ENCODE measurements at places on chromosomes 7 and 10. TPM values are rescaled to one million over a fixed set of nuclear protein-coding genes. Genes with fewer than 3 reads are reported as not detected.

- peak overlapping the region; percentile 84 for H3K4me3 ChIP-seq
- DNase-seq = no peak
- H3K27ac ChIP-seq = no peak overlapping the region
- no peaks in the 10 kb centered on the region for H3K36me3 ChIP-seq
- peaks cover 14% of the 10 kb centered on the region for H3K4me1 ChIP-seq
These were observed 182 bp downstream of the CCDC136 start for GRCh38 chr7:128791972-128792327.

The NRF1 gene
- 16.7 TPM for total RNA-seq

The SPDYE16 gene
- total RNA-seq = 0.18 TPM

GRCh38 chr10:61232780-61233179, 220.4 kb downstream of the TMEM26 start:
- DNase-seq = no peak
- no peaks in the 10 kb centered on the region for H3K36me3 ChIP-seq
- H3K27ac ChIP-seq = no peak overlapping the region

- no peaks in the 10 kb centered on the region for H3K36me3 ChIP-seq
- H3K4me1 ChIP-seq = no peaks in the 10 kb centered on the region
- H3K4me3 ChIP-seq = no peak overlapping the region
- no peak for DNase-seq
- H3K27ac ChIP-seq = no peak overlapping the region
These were observed 397.3 kb downstream of the PPP1R3A start for GRCh38 chr7:113521468-113521867.

The STK31 gene
- 1.0 TPM for total RNA-seq

The GRID2IP gene
- 0.41 TPM for total RNA-seq

DNA sequence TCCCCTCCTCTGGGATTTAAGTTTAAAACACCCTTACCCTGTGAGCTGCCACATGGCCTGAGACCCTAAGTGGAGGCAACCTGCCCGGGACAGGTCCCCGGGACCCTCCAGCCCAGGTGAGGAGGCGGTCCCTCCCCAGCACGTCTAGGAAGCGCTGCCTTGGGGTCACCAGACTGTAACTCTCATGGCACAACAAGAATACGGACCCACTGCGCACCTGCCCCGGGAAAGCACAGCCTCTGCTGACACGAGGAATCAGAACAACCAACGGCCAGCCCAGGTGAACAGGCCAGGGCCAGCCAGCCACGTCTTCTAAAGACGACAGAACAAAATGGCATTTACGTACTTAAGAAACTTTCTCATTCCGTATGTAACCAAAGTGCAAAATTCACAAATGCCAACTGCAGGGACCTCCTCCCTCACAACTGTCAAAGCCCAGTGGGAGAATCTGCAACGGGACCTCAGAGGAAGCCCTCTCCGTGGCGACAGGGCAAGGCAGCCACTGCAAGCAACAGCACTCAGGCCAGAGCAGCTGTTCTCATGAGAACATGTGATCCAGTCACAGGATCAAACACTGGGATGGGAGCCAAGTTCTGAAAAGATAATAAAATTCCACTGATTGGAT, 208.4 kb downstream of the DIP2C start:
- DNase-seq = no peak
- no peak overlapping the region for H3K27ac ChIP-seq
- no peak overlapping the region for H3K4me3 ChIP-seq
- H3K36me3 ChIP-seq = peaks cover 7% of the 10 kb centered on the region

DNA sequence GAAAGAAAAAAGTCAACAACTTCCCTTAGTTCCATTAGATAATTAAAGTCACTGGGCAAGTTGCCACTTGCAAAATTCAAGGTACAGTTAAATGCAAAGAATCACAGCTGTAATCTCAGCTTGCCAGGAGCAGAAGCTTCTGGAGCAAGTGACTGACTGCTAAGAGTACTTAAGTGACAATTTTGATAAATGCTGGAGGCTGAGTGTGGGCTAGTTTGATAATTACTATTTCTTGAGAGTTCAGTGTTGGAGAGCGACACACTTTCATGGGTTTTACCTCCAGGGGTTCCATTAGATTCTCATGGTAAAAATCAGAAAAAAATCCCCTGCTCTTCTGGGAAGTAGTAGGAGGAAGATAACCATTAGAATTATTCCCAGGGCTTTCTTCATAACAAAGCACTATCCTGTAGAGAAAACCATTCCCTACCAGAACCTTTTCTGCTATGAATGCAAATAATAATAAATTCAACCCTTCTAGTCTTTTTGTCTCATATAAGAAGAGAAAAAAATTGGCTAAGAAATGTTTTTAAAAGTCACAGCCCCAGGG, 486.3 kb downstream of the POM121L12 start:
- no peak for DNase-seq
- H3K36me3 ChIP-seq = no peaks in the 10 kb centered on the region
- H3K27ac ChIP-seq = no peak overlapping the region

The SHOC2 gene
- 60.9 TPM for total RNA-seq

DNA sequence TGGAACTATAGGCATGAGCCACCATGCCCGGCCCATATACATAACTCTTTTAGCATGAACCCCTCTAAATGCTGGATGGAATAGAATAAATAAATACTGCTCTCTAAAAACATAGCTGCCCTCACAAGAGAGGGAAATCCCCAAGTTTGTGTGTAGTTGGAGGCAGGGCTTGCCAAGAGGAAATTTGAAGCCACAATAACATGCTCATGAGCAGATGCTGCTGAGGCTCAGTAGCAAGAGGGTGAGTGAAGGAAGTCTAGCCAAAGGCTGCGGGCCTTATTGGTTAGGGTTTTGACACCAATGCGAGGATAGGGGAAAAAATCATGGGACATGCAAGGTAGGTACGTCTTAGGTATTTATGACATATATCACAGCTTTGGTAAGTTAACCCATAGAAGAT, 17.3 kb downstream of the TPK1 start:
- no peak for DNase-seq
- H3K27me3 ChIP-seq = no peaks in the 10 kb centered on the region
- no peak overlapping the region for H3K4me3 ChIP-seq
- no peaks in the 10 kb centered on the region for H3K4me1 ChIP-seq

GRCh38 chr7:31307972-31308371, 32.6 kb downstream of the NEUROD6 start:
- H3K4me1 ChIP-seq = no peaks in the 10 kb centered on the region
- no peak for DNase-seq
- H3K27me3 ChIP-seq = no peaks in the 10 kb centered on the region

GRCh38 chr7:732094-732541, 5.0 kb upstream of the PRKAR1B start:
- DNase-seq = peak; percentile 62
- H3K27me3 ChIP-seq = no peaks in the 10 kb centered on the region
- peaks cover 34% of the 10 kb centered on the region for H3K36me3 ChIP-seq
- H3K27ac ChIP-seq = no peak overlapping the region

- H3K36me3 ChIP-seq = no peaks in the 10 kb centered on the region
- H3K27ac ChIP-seq = peak overlapping the region; percentile 78
- DNase-seq = peak; percentile 60
- peaks cover 37% of the 10 kb centered on the region for H3K4me1 ChIP-seq
- H3K27me3 ChIP-seq = no peaks in the 10 kb centered on the region
These were observed 1.8 kb downstream of the SNCG start for GRCh38 chr10:86960003-86960862.

DNA sequence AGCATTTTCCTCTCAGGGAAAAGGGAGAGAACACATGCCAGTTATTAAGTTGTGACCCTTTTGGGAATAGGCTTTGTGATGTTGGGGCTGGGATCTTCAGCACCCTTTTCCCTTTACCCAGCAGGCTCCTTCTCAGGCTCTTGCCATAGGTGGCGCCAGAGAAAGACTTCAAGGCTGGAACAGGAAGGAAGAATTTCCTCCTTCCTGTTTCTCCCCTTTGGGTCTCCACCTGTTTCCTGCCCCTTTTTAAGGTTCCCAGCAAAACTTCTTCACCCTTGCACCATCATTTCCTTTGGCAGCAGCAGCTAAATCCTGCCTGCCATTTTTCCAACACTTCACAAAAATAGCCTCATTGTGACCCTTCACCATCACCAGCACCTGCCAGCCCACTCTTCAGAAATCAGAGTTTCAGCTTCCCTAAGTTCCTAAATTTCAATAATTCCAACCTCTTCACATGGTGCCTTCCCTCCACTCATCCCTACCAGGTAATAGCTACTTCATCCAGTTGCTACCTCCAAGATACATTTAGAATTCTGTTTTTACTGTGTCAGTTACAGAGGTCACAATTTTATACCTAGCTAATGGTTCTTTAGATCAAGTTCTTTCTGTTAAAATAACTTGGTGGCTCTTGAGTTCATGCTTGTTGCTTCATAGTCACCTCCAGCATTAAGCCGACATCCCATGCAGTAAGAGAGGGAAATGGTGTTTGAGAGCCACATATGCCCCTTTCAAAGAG, 22.4 kb upstream of the FOXK1 start:
- no peak overlapping the region for H3K27ac ChIP-seq
- no peaks in the 10 kb centered on the region for H3K36me3 ChIP-seq
- DNase-seq = no peak

- H3K36me3 ChIP-seq = no peaks in the 10 kb centered on the region
- no peak for DNase-seq
- H3K27me3 ChIP-seq = peaks cover 17% of the 10 kb centered on the region
- H3K27ac ChIP-seq = no peak overlapping the region
- no peaks in the 10 kb centered on the region for H3K4me1 ChIP-seq
These were observed 133.4 kb upstream of the PFKP start for GRCh38 chr10:2933924-2934323.

DNA sequence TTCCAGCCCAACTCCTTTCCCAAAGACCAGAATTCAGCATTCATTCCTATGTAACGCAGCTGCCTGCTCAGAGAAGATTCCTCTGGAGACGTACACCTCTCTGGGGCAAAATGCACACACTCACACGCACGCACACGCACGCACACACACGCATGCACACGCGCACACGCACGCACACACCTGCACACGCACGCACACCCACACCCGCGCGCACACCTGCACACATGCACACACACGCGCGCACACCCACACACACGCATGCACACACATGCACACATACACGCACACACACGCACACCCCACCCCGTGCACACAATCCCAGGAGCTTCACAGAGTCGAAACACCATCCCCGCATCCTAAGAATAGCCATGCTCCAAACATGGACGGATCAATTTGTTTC, 13.0 kb downstream of the MMD2 start:
- no peaks in the 10 kb centered on the region for H3K4me1 ChIP-seq
- no peaks in the 10 kb centered on the region for H3K27me3 ChIP-seq
- no peak overlapping the region for H3K27ac ChIP-seq
- no peak for DNase-seq

The ADAM8 gene
- total RNA-seq = 18.7 TPM

The FERD3L gene
- not detected for total RNA-seq

The TCF7L2 gene
- total RNA-seq = 71.2 TPM

The C7orf25 gene
- total RNA-seq = 7.8 TPM

DNA sequence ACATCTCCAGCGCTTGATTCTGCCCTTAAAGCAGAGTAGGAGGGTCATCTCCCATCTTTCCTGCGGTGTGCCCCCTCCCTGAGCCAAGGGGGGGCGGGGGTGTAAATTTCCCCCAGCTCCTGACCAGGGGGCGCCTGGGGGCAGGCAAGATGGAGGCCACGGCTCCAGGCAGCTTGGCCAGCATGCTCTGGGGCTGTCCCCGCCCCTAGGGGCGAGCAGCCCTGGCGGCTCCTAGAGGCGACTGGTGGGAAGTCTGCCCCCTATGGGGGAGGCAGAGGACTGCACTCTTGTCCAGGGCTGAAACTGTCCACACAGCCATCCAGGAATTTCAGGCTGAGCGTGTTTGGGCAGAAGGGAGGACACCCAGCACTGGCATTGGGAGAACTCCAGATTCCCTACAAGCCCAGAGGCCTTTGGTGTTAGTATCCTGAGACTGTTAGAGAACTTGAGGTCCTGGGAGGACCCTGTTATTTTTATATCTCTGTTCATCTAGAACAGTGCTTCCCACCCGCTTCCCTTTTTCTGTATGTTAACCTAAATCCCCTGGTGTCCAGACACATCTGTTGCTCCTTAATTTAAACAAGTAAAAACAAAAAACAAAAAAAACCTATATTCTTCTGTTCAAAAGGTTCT, 4.6 kb downstream of the STRA8 start:
- H3K4me1 ChIP-seq = no peaks in the 10 kb centered on the region
- DNase-seq = no peak
- H3K27me3 ChIP-seq = no peaks in the 10 kb centered on the region
- H3K4me3 ChIP-seq = no peak overlapping the region
- no peak overlapping the region for H3K27ac ChIP-seq
- H3K36me3 ChIP-seq = no peaks in the 10 kb centered on the region

GRCh38 chr7:153454306-153454705, 597.9 kb upstream of the DPP6 start:
- DNase-seq = no peak
- H3K4me1 ChIP-seq = no peaks in the 10 kb centered on the region
- H3K27me3 ChIP-seq = no peaks in the 10 kb centered on the region
- no peak overlapping the region for H3K4me3 ChIP-seq

GRCh38 chr7:108118959-108119358, 11.2 kb downstream of the LAMB4 start:
- H3K27me3 ChIP-seq = no peaks in the 10 kb centered on the region
- peaks cover 9% of the 10 kb centered on the region for H3K4me1 ChIP-seq
- no peaks in the 10 kb centered on the region for H3K36me3 ChIP-seq
- no peak overlapping the region for H3K27ac ChIP-seq

DNA sequence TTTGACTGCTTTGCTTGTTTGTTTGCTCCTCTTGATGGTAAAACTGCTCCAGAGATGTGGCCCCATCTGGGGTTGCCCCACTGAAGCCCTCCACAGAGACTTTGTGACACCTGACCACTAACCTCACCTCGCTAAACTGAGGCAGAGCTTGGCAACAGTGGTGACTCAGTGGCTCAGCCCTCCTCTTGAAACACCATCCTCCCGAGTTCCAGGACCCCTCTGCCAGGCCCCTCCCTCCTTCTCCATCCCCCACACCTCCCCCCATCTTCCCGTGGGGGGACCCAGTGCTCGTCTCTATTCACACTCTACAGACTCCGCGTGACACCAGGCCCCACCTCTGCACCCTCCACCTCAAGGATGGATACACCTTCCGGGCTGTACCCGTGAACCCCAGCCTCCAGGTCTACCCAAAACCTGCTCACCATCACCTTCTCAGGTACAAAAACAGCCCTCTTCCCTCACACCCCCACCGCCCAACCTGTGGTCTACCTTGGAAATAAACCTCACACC, 19.0 kb upstream of the RET start:
- peak; percentile 19 for DNase-seq
- no peaks in the 10 kb centered on the region for H3K4me1 ChIP-seq
- no peak overlapping the region for H3K27ac ChIP-seq
- peaks cover 9% of the 10 kb centered on the region for H3K27me3 ChIP-seq
- no peaks in the 10 kb centered on the region for H3K36me3 ChIP-seq

DNA sequence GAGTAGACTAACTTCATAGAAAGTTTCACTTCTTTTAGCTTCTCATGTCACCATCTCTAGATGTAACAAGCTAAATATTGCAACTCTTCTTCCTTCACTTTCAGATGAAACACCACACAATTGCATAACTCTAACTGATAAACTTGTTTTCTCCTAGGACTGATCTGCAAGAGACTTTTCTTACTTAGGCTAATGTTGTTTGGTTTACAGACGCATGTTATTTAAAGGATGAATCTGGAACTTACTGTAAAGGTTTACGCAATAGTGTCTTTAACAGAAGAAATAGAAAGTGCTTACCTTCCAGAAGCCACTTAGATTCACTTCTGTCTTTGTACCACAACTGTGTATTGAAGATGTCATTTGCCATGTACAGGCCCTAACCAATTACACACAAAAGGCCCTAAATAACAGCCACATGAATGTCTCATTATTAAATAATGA, 22.1 kb upstream of the ZC3HAV1 start:
- no peak overlapping the region for H3K4me3 ChIP-seq
- no peak overlapping the region for H3K27ac ChIP-seq
- H3K36me3 ChIP-seq = peaks cover 3% of the 10 kb centered on the region
- no peaks in the 10 kb centered on the region for H3K27me3 ChIP-seq
- no peak for DNase-seq
- H3K4me1 ChIP-seq = peaks cover 5% of the 10 kb centered on the region

- H3K4me3 ChIP-seq = peak within 1 kb of the TSS; percentile 87
- H3K4me1 ChIP-seq = peaks cover 16% of the 10 kb centered on the region
These were observed at the start of gene PFKP for GRCh38 chr10:3067118-3067858. Gene PFKP, plus strand, starts transcription at chr10:3067548. Its CDS starts 48 bp downstream, at chr10:3067596.
